A549 (cell line): ENCODE measurements at places on chromosomes 4 and X.

- no peak for DNase-seq
Measured at GRCh38 chr4:25113915-25114904, 46.0 kb downstream of the SEPSECS start.

- no peak for DNase-seq
Measured at GRCh38 chr4:119130365-119131065, 5.1 kb upstream of the MYOZ2 start.

DNA sequence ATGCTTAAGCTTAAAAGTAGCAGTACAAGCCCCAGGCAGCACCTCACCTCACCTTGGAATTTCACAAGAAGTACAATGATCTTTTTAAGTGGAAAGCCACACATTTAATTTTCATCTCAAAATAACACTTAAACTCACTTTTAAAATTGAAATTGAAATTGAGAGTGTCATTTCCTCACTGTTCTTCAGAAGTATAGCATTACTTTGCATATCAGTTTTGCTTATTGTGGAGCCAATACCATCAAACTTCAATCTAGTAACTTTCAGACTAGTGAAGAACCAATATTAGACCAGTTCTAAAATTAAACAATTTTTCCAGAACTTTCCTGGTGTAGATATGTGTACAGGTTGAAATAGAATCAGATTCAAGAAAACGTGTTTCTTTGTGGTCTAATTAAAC is 242.4 kb downstream of the NDST4 start:
- DNase-seq: no peak

- DNase-seq: no peak
Measured at GRCh38 chrX:132031867-132032266, 8.8 kb downstream of the STK26 start.

DNA sequence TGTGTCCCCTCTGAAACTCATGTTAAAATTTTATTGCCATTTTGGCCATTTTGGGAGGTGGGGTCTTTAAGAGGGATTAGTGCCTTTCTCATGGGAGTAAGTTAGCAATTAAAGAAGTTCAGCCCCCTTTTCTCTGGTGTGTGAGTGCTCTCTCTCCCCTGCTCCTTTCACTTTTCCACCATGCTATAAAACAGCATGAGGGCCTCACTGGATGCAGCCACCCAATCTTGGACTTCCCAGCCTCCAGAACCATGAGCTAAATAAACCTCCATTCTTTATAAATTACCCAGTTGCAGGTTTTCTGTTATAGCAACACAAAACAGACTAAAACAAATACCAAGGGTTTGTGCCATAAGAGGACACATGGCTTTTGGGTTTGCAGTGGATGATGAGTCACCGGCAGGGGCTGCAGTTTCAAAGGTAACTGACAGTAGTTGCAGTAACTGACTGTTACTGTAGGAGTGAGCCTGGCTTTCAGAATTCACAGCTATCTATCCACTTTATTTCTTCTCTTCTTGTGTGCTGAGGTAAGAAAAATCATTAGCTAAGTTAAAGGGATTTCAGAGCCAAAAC is 121.5 kb downstream of the PPEF1 start:
- DNase-seq: peak; percentile 12
